ENCODE measurements at places on chromosomes 7 and 10. TPM values are rescaled to one million over a fixed set of nuclear protein-coding genes. Genes with fewer than 3 reads are reported as not detected.

Gene OLAH
- total RNA-seq = not detected

Gene MYH16
- under 0.01 TPM for total RNA-seq

Gene ADAM22
- 0.30 TPM for total RNA-seq

Gene LEP
- not detected for total RNA-seq

Gene WEE2
- not detected for total RNA-seq

Gene CCDC172
- not detected for total RNA-seq

Measured in bronchus fibroblast of lung (primary cell).